ENCODE measurements at places on chromosomes 3 and 15. TPM values are rescaled to one million over a fixed set of nuclear protein-coding genes. Genes with fewer than 3 reads are reported as not detected.

GRCh38 chr15:42605796-42606195, 30.4 kb downstream of the STARD9 start:
- H3K27me3 ChIP-seq, result no peaks in the 10 kb centered on the region
- H3K4me1 ChIP-seq, result peaks cover 4% of the 10 kb centered on the region
- H3K4me3 ChIP-seq, result no peak overlapping the region
- no peaks in the 10 kb centered on the region for H3K36me3 ChIP-seq
- DNase-seq, result no peak
- H3K27ac ChIP-seq, result no peak overlapping the region

DNA sequence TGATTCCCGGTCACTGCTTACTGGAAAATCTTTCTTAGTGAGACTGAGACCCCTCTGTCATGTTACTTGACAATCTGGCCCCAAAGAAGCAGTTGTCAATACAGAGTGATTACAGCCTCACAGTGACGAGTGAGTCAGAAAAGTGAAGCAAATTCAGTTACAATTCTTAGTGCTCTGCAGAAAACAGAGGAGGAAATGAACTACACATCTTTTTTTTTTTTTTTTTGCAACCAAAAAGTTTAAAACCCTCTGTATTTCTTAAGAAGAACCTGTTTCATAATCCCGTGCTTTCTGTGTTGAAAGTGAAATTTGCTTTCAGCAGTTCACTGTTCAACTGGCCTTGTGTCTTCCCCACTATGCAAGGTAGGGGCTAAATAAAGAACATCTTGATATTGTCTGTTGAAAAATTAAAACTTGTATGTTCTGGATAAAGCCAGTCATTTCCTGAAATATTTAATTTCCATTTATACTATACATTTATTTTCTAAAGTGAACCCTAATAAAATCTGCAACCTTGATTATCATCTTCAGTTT, 1.9 kb downstream of the AQP9 start:
- no peaks in the 10 kb centered on the region for H3K27me3 ChIP-seq
- no peaks in the 10 kb centered on the region for H3K36me3 ChIP-seq
- no peak for DNase-seq
- no peak overlapping the region for H3K4me3 ChIP-seq

DNA sequence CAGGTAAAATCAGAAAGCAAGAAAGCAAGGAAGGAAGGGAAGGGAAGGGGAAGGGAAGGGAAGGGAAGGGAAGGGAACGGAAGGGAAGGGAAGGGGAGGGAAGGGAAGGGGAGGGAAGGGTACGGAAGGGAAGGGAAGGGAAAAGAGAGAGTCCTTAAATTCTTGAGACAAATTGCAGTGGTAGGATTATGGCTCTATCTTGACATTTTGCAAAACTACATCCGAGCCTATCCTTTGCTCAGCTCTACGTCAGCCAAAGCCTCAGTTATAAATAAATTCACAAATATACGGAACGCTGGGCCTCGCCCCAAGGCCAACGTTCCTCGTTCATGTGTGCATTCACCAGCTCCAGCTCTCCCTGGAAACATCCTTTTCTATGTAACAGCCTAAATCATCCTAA, 25.5 kb upstream of the HES1 start:
- no peaks in the 10 kb centered on the region for H3K4me1 ChIP-seq
- H3K4me3 ChIP-seq, result no peak overlapping the region
- no peak overlapping the region for H3K27ac ChIP-seq
- peaks cover 3% of the 10 kb centered on the region for H3K27me3 ChIP-seq
- no peak for DNase-seq

- H3K4me1 ChIP-seq, result no peaks in the 10 kb centered on the region
- DNase-seq, result no peak
- no peaks in the 10 kb centered on the region for H3K27me3 ChIP-seq
- H3K27ac ChIP-seq, result no peak overlapping the region
- no peaks in the 10 kb centered on the region for H3K36me3 ChIP-seq
- no peak overlapping the region for H3K4me3 ChIP-seq
Observed at GRCh38 chr3:142940472-142940871, 23.0 kb downstream of the PAQR9 start.

GRCh38 chr3:45593708-45594601, 596 bp upstream of the LIMD1 start:
- H3K27ac ChIP-seq, result peak overlapping the region; percentile 75
- H3K4me3 ChIP-seq, result peak overlapping the region; percentile 81
- H3K4me1 ChIP-seq, result peaks cover 13% of the 10 kb centered on the region

- no peak overlapping the region for H3K4me3 ChIP-seq
- H3K27me3 ChIP-seq, result peaks cover 3% of the 10 kb centered on the region
- DNase-seq, result no peak
- H3K36me3 ChIP-seq, result no peaks in the 10 kb centered on the region
- H3K27ac ChIP-seq, result no peak overlapping the region
- no peaks in the 10 kb centered on the region for H3K4me1 ChIP-seq
Observed at GRCh38 chr15:70576276-70576675, 187.1 kb downstream of the UACA start.

GRCh38 chr3:137761099-137761562, 3.0 kb upstream of the SOX14 start:
- no peaks in the 10 kb centered on the region for H3K4me1 ChIP-seq
- no peak overlapping the region for H3K27ac ChIP-seq
- H3K36me3 ChIP-seq, result no peaks in the 10 kb centered on the region
- H3K4me3 ChIP-seq, result no peak overlapping the region
- no peak for DNase-seq

DNA sequence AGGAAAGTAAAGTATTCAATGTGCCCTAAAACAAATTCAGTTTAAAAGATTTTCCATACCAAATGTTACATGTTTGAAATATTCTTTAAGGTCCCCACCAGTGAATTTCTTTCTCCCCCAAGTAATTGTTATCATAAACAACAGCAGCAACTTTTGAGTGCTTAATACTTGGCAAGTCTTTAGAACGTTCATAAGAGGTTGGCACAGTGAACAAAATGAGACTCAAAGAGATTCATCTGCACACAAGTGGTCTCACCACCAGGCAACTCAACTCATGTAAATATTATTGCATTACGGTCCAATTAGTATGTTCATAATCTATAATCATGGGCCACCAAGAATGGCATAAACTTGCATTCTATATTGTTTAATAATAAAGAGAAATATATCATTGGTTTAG, 98.7 kb downstream of the TBL1XR1 start:
- no peak overlapping the region for H3K27ac ChIP-seq
- no peak overlapping the region for H3K4me3 ChIP-seq
- DNase-seq, result no peak
- no peaks in the 10 kb centered on the region for H3K36me3 ChIP-seq
- peaks cover 4% of the 10 kb centered on the region for H3K4me1 ChIP-seq

DNA sequence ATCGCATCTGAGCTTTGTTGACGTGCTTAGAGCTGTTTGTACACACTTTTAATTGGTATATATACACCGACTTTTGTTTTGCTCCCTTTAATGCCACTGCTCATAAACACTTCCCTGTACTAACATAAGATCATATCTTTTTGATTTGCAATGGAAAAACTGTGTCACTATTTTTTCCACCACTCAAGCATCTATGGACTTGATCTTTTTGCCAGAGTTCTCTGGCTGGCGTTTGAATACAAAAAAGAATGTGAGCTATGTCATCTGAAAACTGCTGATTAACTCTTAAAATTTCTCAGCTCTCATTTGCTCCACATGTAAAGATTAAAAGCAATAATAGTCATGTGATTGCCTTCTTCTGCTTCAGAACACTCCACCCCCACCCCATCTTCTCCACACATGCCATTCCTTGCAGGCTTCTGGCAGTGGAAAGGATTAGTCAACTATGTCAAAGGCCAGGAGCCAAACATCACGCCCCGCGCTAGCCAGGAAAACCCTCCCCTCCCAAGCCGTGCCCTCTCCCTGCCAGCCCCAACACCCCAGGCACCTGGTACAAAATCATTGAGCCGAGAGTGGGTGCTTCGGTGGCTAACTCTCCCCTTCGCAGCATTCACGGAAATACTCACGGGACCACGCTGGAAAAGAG, 123.4 kb upstream of the MEF2A start:
- no peak overlapping the region for H3K4me3 ChIP-seq
- H3K4me1 ChIP-seq, result peaks cover 14% of the 10 kb centered on the region
- H3K27me3 ChIP-seq, result no peaks in the 10 kb centered on the region
- no peaks in the 10 kb centered on the region for H3K36me3 ChIP-seq
- H3K27ac ChIP-seq, result peak overlapping the region; percentile 80
- DNase-seq, result peak; percentile 90

- peak; percentile 78 for DNase-seq
- H3K4me1 ChIP-seq, result peaks cover 18% of the 10 kb centered on the region
- H3K27me3 ChIP-seq, result no peaks in the 10 kb centered on the region
- H3K4me3 ChIP-seq, result no peak overlapping the region
- peak overlapping the region; percentile 90 for H3K27ac ChIP-seq
Observed at GRCh38 chr3:190077395-190078045, 43.2 kb downstream of the P3H2 start.

GRCh38 chr15:56369234-56369633, 4.0 kb downstream of the TEX9 start:
- H3K4me3 ChIP-seq, result no peak overlapping the region
- H3K36me3 ChIP-seq, result no peaks in the 10 kb centered on the region
- no peaks in the 10 kb centered on the region for H3K27me3 ChIP-seq
- no peak for DNase-seq

DNA sequence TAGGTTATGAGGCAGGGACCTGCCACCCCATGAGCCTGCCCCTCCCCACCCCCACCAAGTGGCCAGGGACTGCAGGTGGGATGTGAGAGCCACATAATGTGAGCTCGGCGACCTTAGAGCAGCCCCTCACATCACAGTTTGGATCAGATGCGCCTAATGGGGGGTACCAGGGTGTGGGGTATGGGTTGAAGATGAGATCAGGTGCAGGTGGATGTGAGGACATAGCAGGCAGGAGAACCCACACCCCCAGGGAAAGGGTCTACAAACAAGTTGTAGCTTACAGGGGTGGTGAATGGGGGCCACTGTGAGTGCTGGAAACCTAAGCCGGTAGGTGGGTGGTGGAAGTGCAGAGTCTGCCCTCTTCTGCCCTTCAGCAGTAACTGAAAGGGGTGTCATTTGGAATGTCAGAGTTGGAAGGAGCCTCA, 94.0 kb downstream of the CORO2B start:
- H3K4me1 ChIP-seq, result no peaks in the 10 kb centered on the region
- H3K27ac ChIP-seq, result no peak overlapping the region
- H3K36me3 ChIP-seq, result no peaks in the 10 kb centered on the region
- H3K27me3 ChIP-seq, result no peaks in the 10 kb centered on the region

- no peaks in the 10 kb centered on the region for H3K27me3 ChIP-seq
- H3K27ac ChIP-seq, result no peak overlapping the region
- no peak overlapping the region for H3K4me3 ChIP-seq
- DNase-seq, result no peak
- no peaks in the 10 kb centered on the region for H3K36me3 ChIP-seq
- no peaks in the 10 kb centered on the region for H3K4me1 ChIP-seq
Observed at GRCh38 chr15:68993276-68993675, 21.2 kb upstream of the NOX5 start.

- no peak for DNase-seq
- H3K4me3 ChIP-seq, result no peak overlapping the region
- no peaks in the 10 kb centered on the region for H3K36me3 ChIP-seq
- H3K27ac ChIP-seq, result no peak overlapping the region
- H3K27me3 ChIP-seq, result no peaks in the 10 kb centered on the region
- no peaks in the 10 kb centered on the region for H3K4me1 ChIP-seq
Observed at GRCh38 chr3:57252404-57252803, 24.9 kb downstream of the APPL1 start.

GRCh38 chr3:4600493-4600892, 107.3 kb downstream of the ITPR1 start:
- no peak overlapping the region for H3K27ac ChIP-seq
- DNase-seq, result no peak
- H3K4me1 ChIP-seq, result no peaks in the 10 kb centered on the region
- no peaks in the 10 kb centered on the region for H3K36me3 ChIP-seq

GRCh38 chr3:101155825-101156224, 162.6 kb upstream of the ABI3BP start:
- no peaks in the 10 kb centered on the region for H3K36me3 ChIP-seq
- H3K4me3 ChIP-seq, result no peak overlapping the region
- H3K4me1 ChIP-seq, result peaks cover 2% of the 10 kb centered on the region
- no peaks in the 10 kb centered on the region for H3K27me3 ChIP-seq

- H3K27me3 ChIP-seq, result no peaks in the 10 kb centered on the region
- no peaks in the 10 kb centered on the region for H3K4me1 ChIP-seq
Observed at GRCh38 chr3:184248454-184249411, at the start of gene ALG3. ALG3 (minus strand) TSS chr3:184248962; CDS start chr3:184248940, 22 bp downstream.

GRCh38 chr3:119073258-119074001, 38.8 kb upstream of the IGSF11 start:
- H3K4me3 ChIP-seq, result no peak overlapping the region
- H3K27ac ChIP-seq, result no peak overlapping the region
- no peaks in the 10 kb centered on the region for H3K27me3 ChIP-seq
- no peaks in the 10 kb centered on the region for H3K36me3 ChIP-seq
- no peak for DNase-seq

DNA sequence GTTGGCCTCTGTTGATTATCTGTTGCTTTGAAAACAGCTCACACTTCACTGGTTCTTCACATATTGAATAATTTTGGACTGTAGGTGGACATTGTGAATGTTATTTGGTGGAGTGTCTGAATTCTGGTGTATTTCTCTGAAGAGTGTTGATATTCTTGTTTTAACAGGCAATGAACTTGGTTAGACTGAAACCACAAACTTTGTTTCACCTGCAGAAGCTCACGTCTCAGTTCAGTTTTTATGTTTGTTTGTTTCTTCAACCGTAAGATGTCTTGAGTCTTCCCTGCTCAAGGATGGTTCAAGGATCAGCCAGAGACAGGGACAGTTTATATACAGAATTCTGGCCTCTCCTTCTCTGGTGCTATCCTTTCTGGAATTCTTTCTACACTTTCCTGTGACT, 43.6 kb downstream of the C3orf20 start:
- no peak overlapping the region for H3K27ac ChIP-seq
- no peaks in the 10 kb centered on the region for H3K27me3 ChIP-seq
- no peaks in the 10 kb centered on the region for H3K4me1 ChIP-seq
- no peaks in the 10 kb centered on the region for H3K36me3 ChIP-seq
- no peak for DNase-seq
- no peak overlapping the region for H3K4me3 ChIP-seq

The CRYGS gene
- total RNA-seq, result 1.0 TPM

The MFSD1 gene
- total RNA-seq, result 117 TPM

The SNTN gene
- not detected for total RNA-seq

The IMPG2 gene
- 0.33 TPM for total RNA-seq

The P2RY13 gene
- under 0.01 TPM for total RNA-seq

The SNURF gene
- total RNA-seq, result 61.1 TPM

The CPNE9 gene
- total RNA-seq, result not detected

The PCSK6 gene
- total RNA-seq, result 1.0 TPM

The SERPINI2 gene
- total RNA-seq, result not detected

The WDR49 gene
- total RNA-seq, result 0.26 TPM

The WHAMM gene
- 5.6 TPM for total RNA-seq

The A4GNT gene
- total RNA-seq, result not detected

The BSN gene
- total RNA-seq, result under 0.01 TPM
